ENCODE measurements at places on chromosomes 3 and 15. TPM values are rescaled to one million over a fixed set of nuclear protein-coding genes. Genes with fewer than 3 reads are reported as not detected.

DNA sequence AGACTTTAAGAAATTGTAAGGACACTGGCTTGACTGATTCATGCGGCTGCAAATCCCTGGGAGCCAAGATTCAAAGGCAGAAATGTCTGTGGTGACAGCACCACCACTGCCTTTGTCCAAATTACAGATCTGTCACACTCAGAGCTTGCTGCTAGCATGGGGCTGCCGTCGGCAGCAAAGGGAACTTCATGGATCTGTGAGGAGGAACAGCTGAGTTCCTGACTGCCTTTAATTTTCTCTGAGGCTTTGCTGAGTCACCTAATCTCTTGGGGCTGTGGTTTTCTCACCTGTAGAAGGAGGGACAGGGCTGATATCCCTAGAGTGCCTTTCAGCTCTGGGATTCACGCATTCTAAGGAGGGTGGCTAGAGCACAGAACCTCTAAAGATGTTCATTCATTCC, 4.1 kb upstream of the PAK6 start:
- DNase-seq: no peak

DNA sequence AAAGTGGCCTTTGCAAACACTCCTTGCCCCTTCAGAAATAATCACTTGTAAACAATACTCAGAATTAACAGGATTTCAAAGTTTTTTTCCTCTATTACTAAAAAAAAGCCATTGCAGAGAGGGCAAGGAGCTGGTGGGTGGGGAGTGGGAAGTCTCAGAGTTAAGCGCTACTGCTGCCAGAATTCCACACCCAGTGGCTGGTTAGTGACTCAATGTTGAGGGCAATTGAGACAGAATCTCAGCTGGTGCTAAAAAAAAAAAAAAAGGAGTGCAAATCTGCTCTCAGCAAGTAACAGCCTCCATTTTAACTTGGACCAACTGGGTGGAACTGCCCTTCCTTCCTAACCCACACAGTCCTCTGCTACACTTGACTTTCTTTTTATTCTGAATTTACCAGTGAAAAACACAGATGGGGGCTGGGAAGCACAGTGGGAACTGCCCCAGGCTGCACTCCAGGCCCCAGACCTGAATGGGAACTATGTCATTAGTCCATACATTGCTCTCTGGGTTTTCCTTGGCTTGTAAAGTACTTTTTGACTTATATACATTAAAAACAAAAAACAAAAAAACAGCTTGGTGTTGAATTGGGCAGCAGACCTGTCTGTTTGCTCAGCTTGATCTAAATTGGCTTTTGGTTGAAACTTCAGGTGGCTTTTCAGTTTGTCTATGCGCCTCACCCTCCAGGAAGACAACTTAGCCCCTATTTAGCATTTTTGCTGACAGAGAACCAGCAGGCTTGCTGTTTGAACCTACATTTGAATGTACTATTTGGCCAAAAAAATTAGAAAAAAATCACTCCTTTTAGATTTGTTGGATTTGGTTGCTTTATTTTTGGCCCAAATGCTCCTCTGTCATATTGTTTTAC, 357.8 kb upstream of the TBL1XR1 start:
- no peak for DNase-seq

DNA sequence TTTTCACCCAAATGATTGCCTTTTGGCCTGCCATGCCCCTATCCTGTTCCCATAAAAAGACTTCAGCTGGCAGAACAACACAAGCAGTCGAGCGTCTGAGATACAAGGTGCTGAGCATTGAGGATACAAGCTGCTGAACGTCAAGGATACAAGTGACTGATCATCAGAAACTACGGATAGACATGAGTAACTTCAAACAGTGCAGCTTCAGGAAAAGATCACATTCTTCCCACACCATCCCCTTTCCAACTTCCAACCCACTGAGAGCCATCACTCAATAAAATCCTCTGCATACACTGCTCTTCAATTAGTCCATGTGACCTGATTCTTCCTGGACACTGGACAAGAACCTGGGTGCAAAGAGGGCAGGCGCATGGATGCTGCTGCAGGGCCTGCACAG, 1198.9 kb downstream of the ROBO2 start:
- DNase-seq: no peak

GRCh38 chr3:138463724-138464490, 29.5 kb downstream of the ESYT3 start:
- DNase-seq: no peak

DNA sequence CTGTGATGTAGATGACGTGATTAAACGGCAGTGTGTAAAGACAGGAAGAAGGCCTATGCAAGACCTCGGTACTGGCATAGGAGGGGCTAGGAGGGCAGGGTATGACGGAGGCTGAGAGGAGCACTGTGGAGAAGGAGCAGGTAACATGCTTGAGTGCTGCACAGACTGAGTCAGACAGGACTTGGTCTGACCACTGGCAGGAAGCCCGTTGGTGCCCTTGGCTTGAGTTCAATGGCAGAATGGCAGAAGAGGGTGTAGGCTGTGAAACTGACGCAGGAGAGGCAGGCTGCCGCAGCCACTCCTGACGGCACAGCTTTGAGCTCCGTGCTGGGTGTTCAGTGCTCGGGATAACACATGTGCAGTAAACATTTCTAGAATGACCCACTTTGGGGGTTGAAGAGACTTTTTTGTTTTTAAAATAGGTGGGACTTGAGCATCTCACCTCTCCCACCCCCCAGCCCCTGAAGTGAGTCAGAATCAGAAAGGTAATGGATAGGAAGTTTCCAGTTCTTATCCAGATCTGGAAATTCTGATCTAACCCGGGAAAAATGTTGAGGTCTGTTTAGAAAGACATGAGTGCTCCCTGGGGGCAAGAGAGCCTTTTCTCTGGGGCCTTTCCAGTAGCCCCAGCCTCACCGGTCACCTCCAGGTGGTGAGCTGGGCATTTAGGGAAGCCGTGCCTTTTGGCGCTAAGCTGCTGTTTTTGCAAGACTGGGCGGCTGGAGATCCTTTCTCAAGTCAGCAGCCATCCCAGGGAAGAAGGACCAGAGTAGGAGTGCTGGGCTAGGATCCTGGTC, 126.4 kb downstream of the RPLP1 start:
- no peak for DNase-seq

DNA sequence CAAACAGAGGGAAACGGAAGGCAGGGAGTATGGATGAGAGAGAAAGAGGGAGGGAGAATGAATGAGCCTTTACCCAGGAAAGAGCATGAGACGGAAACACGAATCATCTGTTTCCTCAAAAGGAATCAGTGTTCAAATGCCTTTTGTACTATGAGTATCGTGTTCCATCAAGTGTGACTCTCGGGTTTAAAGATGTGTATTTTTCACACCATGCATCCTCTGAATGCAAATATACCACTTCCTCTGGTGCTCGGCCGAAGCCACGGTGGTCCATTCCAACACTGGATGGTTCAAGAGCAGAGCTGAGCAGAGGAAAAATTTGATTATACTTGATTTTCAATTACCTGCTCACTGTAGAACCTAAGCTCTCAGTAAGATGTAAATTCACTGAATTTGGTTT, 505.1 kb downstream of the MECOM start:
- DNase-seq: no peak

GRCh38 chr15:21268436-21268940, 171.8 kb downstream of the POTEB3 start:
- no peak for DNase-seq

- no peak for DNase-seq
Observed at GRCh38 chr15:81432179-81432578, 58.2 kb upstream of the TMC3 start.

DNA sequence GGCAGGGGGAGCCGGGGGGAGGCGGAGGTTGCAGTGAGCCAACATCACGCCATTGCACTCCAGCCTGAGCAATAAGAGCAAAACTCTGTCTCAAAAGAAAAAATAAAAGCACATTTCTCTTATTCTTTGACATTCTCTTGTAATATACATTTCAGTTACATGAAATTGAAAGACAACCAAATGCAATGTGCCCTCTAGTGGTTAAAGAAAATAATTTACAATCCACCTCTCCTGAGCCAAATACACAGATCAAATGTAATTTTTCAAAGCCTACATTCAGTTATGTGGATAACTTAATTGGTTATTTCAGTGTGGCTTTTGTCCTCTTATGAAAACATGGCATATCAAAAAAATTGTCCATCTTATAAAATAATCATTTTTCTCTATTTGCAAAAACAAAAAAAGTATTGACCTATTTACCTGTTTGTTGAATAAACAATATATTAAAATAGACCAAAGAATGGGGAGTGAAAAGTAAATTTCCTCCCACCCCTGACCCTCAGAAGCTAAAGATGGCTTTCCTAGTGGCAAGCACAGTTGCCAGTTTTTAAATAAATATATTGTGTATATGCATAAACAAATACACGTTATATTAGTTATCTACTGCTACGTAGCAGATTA, 14.2 kb upstream of the U2SURP start:
- no peak for DNase-seq

DNA sequence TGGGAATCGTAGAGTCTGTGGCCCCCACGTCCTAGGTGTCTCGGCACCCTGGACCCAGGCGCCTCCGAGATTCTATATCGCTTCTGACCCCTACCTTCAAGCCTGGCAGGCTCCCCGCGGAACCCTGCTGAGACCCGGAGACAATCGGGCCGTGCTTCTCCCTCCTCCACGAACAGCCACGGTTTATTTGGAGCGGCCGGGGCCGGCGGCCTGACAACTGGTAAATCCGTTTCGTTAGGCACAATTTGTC, 1.4 kb downstream of the GATA2 start:
- no peak for DNase-seq

- no peak for DNase-seq
Observed at GRCh38 chr3:11726146-11726545, 82.4 kb upstream of the VGLL4 start.

- no peak for DNase-seq
Observed at GRCh38 chr3:28290863-28291300, 49.5 kb downstream of the CMC1 start.

DNA sequence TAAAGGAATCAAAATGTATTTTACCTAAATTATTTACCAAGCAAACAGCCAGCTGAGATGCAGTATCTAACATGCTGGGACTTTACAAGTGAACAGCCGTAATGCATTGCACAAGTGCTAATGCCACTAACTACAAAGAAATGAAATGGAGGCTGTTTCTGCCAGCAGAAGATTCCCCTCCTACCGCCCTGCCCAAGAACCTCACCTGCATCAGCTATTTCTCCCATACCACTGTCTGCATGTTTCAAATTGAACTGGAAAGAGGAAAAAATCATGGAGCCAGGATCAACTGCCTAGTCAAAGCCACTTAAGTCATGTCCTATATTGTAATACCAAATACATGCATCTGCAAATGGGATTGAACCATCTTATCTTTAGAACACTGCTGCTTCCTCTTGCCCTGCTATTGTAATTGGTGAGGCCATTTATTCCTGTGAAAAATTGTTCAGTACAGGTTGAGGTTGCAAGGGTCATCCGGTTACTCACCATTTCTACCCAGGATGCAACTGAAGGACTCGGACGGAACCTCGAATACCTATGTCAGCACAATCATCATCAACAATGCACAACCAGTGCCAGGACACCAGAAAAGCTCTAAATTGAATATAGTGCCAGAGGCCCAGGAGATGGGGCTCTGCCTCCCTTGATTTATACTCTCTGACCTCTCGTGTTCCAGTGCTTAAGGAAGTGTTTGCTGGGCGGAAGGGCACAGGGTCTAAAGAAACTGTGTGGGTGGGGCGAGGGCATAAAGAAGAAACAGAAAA, 27.5 kb downstream of the ANXA2 start:
- DNase-seq: no peak

DNA sequence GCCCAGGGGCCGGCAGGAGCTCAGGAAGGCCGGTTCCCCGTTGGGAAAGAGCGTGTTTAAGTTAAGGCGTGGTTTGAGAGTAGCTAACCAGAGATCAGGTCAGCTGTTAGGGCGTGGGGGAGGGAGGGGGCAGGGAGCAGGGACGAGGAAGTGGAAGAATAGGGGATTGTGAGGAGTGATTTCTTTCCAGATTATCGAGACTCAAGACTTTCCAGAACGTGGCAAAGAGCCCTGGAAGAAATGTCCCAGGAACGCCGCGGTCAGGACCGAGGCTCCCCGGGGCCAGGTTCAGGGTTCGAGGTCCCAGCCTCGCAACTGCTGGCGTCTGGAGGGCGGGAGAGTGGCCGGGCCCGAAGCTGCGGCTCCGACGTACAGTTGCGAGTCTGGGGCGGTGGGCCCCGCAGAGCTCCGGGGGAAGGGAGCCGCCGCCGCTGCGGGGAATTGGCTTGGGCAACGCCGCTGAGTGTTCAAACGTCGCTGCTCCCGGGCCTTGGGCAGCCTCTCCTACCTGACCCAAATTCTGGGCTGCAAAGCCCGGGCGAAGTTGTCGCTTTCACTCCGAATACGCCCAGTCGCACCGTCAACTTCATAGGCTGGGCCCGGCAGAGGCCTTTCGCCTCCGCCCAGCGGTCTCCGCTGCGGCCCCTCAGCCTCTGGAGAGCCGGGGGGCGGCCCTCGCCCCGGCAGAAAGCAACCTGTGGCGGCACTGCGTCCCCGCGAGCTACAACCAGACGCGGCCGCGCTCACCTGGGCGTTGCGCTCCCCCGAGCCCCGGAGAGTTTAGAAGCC, 9.5 kb downstream of the ISL2 start:
- peak; percentile 39 for DNase-seq

DNA sequence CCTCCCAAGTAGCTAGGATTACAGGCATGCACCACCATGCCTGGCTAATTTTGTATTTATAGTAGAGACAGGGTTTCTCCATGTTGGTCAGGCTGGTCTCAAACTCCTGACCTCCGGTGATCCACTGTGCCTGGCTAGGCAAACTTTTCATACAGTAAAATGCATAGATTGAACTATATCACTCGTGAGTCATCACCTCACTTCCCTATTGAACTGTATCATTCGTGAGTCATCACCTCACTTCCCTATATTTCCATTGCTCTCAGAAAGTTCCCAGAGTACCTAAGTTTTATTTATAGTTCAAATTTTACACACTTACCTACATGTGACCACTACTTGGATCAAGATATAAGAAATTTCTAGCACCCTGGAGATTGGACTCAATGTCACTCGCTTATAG, 73.6 kb upstream of the ACAD9 start:
- DNase-seq: no peak

GRCh38 chr3:194560047-194560446, 73.2 kb downstream of the TMEM44 start:
- no peak for DNase-seq

- DNase-seq: no peak
Observed at GRCh38 chr15:36403351-36403750, 176.1 kb upstream of the CDIN1 start.

- DNase-seq: peak; percentile 8
Observed at GRCh38 chr3:45795509-45795881, 841 bp downstream of the SLC6A20 start.

- no peak for DNase-seq
Observed at GRCh38 chr15:81666839-81667238, 292.8 kb upstream of the TMC3 start.

DNA sequence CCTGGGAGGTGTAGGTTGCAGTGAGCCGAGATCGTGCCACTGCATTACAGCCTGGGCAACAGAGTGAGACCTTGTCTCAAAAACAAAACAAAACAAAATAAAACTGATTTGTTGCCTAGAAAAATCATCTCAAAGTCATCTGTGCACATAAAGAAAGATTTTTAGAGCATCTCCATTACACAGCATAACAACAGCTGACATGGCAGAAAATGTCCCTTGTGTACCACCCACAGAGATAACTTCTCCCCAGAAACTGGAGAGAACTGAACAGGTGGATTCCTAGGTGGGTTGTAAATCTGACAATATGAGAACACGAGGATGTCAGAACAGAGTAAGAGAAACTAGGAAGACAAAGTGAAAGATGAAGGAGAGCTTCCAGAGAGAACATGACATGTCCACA, 207.5 kb downstream of the SLC9A9 start:
- DNase-seq: no peak

Gene RTP4
- 8.8 TPM for total RNA-seq

Gene TMIE
- 3.1 TPM for total RNA-seq

Gene MAGI1
- 0.20 TPM for total RNA-seq

Gene MESP1
- total RNA-seq: 0.79 TPM

Gene C3orf49
- total RNA-seq: not detected

Gene FBXO45
- 10.9 TPM for total RNA-seq

Gene TMEM45A
- total RNA-seq: 0.23 TPM

Gene TGM5
- not detected for total RNA-seq

Gene TM6SF1
- total RNA-seq: 0.50 TPM

Data from CD4-positive, alpha-beta memory T cell (primary cell).